ENCODE measurements at places on chromosomes 2 and 18.

GRCh38 chr2:174205562-174205961 lies 42.8 kb downstream of the OLA1 start:
- no peak for DNase-seq

DNA sequence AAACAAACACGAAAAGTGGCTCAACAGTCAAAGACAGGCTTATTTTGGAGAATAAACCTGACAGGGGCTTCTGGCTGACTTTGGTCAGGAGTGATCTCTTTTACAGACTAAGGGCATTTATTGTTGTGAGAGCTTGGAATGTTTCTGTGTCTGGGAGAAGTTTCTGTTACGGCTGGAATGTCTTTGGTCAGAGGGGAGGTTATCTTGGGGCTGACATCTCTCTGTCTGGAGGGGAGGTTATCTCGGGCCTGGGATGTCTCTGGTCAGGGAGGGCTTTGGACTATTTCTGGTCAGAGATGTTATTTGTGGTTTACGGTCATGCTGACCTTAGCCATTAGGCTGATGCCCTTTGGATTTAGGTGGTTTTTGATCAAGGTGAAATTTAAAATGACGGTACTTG lies 345.5 kb upstream of the FSIP2 start:
- no peak for DNase-seq

DNA sequence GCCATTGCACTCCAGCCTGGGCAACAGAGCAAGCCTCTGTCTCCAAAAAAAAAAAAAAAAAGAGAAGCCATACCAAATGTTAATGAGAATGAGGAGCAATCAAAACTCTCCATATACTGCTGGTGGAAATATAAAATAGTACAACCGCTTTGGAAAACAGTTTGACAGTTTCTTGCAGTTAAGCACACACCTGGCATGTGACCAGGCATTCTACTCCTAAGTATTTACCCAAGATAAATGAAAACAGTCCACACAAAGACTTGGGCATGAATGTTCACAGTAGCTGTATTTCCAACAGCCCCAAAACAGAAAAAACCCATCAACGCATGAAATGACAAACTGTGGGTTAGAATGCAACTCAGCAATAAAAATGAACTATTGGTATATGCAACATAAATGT lies 76.0 kb upstream of the ST8SIA5 start:
- DNase-seq, result peak; percentile 33

DNA sequence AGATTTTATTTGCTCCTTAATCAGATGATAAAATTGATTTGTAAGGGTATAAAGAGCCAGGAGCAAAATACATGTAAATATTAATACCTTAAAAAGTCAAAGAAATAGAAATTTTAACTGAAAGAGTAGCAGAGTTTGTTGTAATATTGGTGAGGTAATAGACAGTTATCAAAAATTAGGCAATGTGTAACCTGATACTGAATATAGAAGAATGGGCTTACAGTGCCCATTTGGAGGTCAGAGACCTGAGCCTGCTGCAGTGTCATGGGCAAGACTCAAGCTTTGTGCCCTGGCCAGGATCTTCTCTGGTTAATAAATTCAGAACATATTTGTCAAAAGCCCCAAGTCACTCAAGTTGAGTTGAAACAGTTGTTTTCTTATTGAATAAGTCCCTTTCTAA lies 29.7 kb upstream of the TMEM247 start:
- DNase-seq, result no peak

GRCh38 chr18:45874491-45875184 lies 49.2 kb downstream of the SIGLEC15 start:
- DNase-seq, result no peak

- no peak for DNase-seq
Measured at GRCh38 chr2:43194121-43194869, 32.1 kb downstream of the ZFP36L2 start.

GRCh38 chr2:236956031-236956618 lies 129.6 kb upstream of the COPS8 start:
- no peak for DNase-seq

DNA sequence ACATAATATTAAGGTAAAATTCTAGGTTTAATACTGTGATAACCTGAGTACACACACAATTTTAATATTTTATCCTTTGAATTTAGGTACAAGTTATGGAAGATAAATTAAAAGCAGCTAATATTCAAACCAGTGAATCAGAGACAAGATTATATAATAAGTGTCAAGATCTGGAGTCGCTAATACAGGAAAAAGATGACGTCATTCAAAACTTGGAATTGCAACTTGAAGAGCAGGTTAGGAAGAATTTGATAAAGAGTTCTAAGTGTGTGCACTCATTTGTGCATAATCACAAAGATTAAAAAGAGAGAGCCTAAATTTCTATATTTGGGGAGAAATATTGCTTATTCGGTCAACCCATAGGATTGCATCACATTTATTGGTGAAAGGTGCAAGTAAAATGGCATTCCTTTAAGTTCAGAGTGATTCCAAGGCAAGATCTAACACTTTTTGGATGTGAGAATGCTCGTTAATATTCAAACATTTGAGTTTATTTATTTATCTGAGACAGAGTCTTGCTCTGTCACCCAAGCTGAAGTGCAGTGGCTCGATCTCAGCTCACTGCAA lies 16.3 kb upstream of the C1GALT1C1L start:
- no peak for DNase-seq

DNA sequence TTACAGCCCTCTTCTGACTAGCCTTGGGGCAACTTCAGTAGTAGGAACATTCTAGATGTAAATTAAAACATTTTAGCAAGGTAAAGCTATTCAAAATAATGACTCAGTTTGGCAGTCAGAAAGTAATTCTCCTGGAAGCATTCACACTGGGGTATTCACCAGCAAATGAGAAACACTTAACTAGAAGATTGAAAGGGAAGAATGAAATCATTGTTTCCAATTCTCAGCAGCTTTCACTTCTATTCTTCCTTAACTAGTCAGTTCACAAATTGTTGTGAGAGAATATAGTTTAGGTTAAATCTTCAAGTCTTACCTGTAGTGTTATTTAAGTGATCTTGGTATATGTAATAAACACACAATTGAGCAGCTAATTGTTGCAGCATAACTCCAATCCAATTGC lies 1135.6 kb upstream of the FAM98A start:
- no peak for DNase-seq

- DNase-seq, result no peak
Measured at GRCh38 chr2:170139276-170139967, 38.5 kb upstream of the MYO3B start.

DNA sequence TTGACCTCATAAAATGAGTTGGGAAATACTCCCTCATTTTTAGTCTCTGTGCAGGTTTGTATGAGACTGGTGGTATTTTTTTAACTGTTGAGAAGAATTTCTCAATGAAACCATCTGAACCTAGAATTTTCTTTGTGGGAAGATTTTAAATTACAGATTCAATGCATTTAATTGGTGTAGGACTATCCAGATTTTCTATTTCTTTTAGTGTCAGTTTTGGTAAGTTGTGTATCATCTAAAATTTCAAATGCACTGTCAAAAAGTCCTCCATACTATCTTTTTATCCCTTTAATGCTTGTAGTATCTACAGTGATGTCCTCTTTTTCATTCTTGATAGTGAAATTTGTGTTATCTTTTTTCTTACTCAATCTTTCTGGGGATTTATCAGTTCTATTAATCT lies 1.8 kb upstream of the BOK start:
- no peak for DNase-seq

GRCh38 chr18:63617915-63618234 lies 26.2 kb downstream of the SERPINB4 start:
- DNase-seq, result no peak

- DNase-seq, result no peak
Measured at GRCh38 chr2:162694266-162694665, 144.3 kb downstream of the KCNH7 start.

DNA sequence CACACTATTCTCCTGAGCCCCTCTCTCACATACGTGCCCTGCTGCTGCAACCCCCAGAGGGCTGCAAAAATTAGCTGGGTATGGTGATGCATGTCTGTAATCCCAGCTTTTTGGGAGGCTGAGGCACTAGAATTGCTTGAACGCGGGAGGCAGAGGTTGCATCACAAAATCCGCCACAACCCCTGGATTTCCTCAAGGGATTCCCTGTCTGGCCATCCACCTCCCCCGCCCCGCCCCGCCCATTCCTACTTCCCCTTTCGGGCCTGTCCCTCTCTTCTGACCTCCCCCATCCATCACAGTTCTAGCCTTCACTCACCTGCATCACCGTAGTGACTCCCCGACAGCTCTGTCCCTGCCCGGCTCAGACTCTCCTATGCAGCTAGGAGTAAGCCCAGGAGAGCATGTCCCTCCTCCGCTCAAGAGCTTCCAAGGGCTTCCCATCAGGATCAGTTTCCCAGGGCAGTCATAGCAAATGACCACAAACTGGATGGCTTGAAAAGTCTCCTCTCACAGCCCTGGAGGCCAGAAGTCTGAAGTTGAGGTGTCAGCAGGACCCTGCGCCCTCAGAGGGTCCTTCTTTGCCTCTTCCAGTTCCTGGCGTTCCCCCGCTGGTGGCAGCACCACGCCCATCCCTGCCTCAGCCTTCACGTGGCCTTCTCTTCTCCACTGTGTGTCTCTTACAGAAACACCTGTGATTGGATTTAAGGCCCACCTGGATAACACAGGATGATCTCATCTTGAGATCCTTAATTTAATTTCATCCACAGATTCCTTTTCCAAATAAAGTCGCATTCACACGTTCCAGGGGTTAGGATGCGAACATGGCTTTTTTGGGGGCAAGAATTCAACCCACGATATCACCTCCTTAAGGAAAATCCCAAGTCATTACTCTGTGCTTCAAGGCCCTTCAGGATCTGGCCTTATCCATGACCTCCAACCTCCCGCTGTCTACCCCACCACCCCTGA lies 58.5 kb downstream of the HS1BP3 start:
- no peak for DNase-seq

DNA sequence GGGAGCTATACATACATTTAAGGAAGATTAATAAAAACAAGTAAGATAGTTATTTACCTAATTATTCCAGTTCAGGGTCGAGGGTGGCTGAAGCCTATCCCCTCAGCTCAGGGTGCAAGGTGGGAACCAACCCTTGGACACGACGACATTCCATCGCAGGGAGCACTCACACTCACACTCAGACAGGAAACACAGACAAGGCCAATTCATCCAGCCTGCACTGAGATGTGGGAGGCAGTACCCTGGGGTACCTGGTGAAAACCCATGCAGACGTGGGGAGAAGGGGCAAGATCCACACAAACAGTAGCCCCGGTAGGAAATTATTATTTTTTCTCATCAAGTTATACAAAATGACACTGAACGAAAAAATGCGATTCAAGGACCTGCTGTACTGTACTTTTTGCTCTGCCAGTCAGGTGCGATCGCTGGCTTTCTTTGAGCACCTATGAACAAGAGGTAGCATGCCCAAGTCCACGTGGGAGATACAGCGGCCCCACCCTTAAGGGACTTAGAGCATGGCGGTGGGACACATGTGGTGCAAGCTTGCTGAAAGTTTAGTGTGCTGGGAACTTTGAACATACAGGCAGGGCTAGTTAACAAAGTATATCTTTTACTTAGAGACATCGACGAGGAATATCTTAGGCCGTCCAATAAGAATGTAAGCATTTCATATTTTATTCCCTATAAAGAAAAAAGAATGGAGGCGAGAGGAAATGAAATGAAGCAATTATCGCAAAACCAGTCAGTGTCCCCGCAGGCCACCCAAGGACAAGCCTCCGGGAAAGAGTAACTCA lies 624 bp downstream of the METTL8 start:
- peak; percentile 54 for DNase-seq

- no peak for DNase-seq
Measured at GRCh38 chr2:40384714-40385113, 67.2 kb downstream of the SLC8A1 start.

DNA sequence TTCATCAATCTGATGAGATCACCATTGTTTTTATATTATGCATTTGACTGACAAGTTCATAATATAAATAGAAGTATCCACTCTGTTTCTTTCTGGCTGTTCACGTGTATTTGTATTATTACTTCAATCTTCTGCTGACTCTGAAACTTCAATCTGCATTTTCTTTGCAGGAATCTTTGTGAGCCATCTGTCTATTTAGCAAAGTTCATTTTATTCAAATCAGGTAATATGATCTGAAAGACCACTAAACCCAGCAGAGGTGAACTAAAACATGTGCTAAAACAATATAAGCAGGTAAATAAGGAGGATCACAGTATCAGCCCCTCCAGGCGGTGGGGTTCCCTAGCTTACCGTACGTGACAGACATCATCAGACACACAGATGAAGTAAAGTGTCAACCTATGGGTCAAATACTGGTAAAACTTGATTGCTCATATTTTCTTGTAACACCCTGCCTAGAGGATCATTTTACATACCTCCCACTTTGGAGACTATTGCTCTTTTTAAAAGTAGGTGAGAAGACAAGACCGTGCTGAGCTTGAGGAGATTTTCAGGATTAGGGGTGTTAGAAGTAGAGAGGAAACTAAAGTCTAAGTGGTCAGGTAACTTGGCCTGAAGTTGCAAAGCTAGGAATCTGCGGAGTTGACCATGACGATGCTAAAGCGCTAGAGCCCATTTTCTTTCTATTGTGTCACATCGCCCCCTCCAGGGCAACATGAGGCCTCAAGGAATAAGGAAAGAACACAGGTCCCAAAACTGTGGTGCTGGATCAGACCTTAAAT lies 9.0 kb downstream of the DTNB start:
- no peak for DNase-seq

DNA sequence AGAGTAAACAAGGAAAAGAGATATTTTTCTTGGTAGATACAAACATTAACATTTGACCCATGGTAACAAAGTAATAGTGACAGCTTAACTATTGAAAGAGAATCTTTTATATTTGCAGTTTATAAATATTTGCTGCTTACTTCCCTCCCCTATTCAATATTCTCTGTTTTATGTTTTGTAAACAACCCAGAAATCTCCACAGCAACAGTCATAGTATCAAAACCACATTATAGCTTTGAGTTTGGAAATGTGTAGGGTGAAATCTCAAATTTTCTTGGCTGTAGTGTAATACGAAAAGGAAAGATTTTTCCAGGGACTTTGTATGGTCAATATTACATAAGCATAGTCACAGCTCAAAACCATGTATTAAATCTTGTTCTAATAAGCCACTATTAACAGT lies 511.2 kb downstream of the METTL4 start:
- DNase-seq, result no peak

DNA sequence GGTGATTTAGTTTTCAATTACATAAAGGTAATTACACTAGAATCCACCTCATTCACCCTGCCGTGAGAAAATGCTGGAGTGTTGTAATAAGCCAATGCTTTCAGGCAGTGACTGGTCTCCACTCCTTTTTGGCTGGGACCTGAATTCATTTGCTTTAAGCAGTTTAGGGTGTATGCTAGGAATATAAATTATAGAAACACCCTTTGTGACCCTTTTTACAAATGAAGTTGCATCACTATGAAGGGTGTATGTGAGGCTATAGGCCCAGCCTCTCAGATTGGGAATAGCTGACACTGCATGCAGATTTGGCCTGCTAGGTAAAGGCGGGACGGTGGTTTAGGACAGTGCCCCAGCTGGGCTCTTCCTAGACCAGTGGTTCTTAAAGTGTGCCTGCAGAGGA lies 50.8 kb upstream of the NFE2L2 start:
- no peak for DNase-seq

- no peak for DNase-seq
Measured at GRCh38 chr2:230312638-230313037, 14.4 kb upstream of the SP140L start.

- no peak for DNase-seq
Measured at GRCh38 chr18:63421514-63421913, 762 bp downstream of the VPS4B start.
